ENCODE measurements at places on chromosomes 5 and 9.

DNA sequence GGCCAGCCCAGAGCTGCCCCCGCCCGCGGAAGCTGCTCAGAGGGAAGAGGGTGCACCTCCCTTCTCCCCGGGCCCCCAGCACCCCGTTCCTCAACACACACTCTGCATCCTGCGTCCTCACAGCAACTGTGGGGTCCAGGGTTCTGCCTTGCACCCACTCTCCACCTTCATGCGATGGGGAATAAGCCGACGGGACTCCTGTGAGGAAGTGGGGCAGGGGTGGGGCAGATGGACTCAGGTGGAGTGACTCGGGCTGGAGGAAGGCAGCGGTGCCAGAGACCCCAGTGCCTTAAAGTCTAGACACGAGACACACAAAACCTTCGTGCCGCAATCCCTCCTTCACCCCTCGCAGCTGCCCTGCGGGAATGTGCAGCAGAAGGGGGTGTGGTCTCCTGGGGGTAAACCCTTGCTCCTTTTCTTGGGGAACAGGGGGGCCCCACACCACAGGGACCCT is 8.6 kb downstream of the BRD3 start:
- no peak for DNase-seq

GRCh38 chr5:14213253-14213652 is 70.1 kb downstream of the TRIO start:
- no peak for DNase-seq

DNA sequence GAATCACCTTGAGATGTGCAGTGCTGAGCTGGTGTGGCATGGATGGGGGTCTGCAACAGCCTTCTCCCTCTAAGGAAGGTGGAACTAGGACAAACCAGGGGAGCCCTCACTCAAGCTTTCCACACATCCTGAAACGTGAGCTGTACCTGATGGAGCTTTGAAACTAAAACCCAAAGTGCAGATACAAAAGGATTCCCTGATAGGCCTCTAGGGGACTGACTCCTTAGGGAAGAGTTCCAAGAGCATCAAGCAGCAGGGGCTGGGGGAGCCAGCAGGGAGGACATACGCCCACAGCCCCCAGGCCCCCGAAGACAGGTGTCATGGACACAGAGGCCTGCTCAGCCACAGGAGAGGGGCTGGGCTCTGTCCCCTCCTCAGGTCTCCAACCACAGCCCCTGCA is 17.7 kb downstream of the ARHGEF37 start:
- DNase-seq: no peak

DNA sequence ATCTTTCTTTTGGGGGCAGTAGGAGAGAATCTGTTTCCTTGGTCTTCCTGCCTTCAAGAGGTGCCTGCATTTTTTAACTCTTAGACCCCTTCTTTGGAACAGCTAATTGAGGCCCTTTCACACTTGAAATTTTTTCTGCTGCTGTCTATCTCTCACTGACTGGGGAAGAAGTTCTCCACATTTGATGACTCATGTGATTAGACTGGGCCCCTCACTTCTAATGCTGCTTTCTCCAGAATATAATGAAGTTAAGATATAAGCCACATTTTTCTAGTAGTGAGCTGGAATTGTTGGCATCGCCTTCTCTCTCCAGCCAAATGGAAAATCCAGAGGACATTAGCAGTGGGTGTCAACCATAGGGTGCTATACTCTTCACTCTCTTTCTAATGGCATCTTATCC is 12.4 kb downstream of the ZNF474 start:
- DNase-seq: no peak

DNA sequence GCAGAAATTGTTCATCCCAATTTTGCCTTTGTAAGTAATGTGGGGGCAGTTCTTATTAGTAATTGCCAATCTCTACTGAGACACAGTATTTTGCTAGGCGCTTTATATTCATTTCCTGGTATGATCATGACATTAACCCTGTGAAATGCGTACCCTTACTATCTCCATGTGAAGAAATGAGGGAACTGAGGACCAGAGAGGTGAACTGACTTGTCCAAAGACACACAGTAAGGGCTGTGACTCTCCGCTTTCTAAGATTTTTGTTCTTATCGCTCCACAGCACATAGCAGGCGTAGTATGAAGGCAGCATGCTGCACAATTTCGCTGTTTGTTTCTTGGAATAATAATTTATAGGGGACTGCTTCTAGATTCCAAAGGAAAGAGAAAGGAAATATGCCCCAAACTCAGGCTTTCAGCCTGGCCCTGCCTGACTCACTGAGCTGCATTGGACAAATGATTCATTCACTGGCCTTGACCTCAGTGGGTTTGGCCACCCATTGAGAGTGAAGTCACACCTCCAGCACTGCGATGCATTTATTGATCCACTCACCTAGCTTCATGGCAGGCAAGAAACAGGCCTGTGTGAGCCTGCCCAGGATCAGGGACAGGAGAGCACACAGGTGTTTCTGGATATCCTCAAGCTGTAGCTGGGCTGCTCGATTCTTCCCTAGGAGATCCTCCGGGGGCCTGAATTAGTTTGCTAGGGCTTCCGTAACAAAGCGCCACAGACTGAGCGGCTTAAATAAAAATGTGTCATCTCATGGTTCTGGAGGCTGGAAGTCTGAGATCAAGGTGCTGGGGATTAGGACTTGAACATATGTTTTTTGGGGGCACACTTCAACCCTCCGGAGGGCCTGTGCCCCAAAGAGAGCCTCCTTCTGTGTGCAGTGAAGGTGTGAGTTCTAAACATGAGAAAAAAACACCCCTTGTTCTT is 7.2 kb upstream of the DUSP1 start:
- peak; percentile 48 for DNase-seq

DNA sequence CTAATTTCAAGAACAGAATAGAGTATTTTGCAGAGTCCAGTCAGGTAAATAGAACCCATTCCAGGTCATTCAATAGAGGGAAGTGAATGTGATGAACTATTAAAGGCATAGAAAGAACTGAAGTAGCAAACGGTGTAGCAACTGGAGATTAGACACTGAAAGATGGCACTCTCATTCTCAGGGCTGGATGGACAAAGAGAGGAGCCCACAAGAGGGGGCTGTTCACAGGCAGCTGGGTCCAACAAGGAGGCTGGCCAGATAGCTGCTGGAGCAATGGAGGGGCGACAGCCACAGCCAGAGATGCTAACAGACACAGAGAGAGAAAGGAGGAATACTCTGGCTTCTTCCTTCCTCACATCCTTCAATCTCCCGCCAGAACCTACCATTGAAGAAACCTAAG is 93.1 kb upstream of the SMARCA2 start:
- no peak for DNase-seq

- no peak for DNase-seq
Measured at GRCh38 chr5:9932770-9933169, 302.6 kb upstream of the TAS2R1 start.

- no peak for DNase-seq
Measured at GRCh38 chr5:95178046-95178651, 106.7 kb downstream of the MCTP1 start.

GRCh38 chr5:112283943-112284929 is 134.8 kb downstream of the EPB41L4A start:
- no peak for DNase-seq
